ENCODE measurements at places on chromosomes 12 and 14.

DNA sequence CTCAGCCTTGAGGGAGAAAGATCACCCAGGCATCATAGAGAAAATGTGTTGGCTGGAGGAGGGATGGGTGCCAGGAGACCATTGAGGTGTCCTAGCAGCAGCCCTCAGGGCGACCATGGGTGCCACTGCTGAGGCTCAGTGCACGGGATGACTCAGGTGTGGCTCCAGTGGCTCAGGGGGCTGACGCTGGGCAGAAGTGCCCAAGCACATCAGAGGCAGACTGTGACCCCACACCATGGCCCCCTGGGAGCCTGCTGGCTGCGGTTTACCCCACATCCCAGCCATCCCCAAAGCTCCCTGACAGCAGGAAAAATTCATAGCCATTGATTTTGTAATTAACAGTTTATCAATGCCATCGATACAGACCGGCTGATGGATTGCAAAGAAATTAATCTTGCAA lies 120.7 kb downstream of the ESRRB start:
- H3K27ac ChIP-seq, result no peak overlapping the region
- H3K36me3 ChIP-seq, result no peaks in the 10 kb centered on the region
- no peak for DNase-seq
- no peaks in the 10 kb centered on the region for H3K27me3 ChIP-seq
- H3K4me1 ChIP-seq, result no peaks in the 10 kb centered on the region

DNA sequence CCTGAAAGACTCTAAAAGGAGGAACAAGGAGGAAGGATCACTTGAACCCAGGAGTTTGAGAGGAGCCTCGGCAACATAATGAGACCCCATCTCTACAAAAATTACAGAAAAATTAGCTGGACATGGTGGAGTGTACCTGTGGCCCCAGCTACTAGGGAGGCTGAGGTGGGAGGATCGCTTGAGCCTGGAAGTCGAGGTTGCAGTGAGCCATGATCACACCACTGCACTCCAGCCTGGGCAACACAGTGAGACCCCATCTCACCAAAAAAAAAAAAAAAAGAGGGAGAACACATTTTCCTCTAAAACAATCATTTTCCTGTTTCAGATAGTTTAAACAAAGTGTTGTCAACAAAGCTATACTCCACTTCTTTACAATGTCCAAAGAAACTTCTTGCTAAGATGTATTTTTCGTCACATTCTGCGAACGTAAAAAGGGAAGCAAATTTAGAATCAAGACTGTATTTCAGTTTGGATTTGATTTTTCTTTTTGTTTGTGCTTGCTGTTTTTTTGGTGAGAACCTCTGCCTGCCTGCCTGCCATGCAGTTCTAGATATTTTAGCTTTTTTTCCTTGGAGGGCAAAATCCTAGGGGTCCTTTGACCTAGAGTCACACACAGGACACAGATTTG lies 5.1 kb downstream of the HCAR1 start:
- H3K4me1 ChIP-seq, result peaks cover 9% of the 10 kb centered on the region
- H3K36me3 ChIP-seq, result no peaks in the 10 kb centered on the region
- H3K27ac ChIP-seq, result no peak overlapping the region
- no peaks in the 10 kb centered on the region for H3K27me3 ChIP-seq
- DNase-seq, result no peak

- DNase-seq, result no peak
- H3K27me3 ChIP-seq, result no peaks in the 10 kb centered on the region
- no peak overlapping the region for H3K4me3 ChIP-seq
- H3K4me1 ChIP-seq, result no peaks in the 10 kb centered on the region
- H3K36me3 ChIP-seq, result no peaks in the 10 kb centered on the region
Measured at GRCh38 chr12:125001636-125002035, 8.2 kb downstream of the BRI3BP start.

GRCh38 chr12:66119870-66120241 lies 10.7 kb downstream of the LLPH start:
- H3K4me1 ChIP-seq, result no peaks in the 10 kb centered on the region
- peaks cover 4% of the 10 kb centered on the region for H3K36me3 ChIP-seq
- no peak overlapping the region for H3K27ac ChIP-seq
- no peak for DNase-seq
- H3K27me3 ChIP-seq, result no peaks in the 10 kb centered on the region

- H3K4me1 ChIP-seq, result no peaks in the 10 kb centered on the region
- no peaks in the 10 kb centered on the region for H3K36me3 ChIP-seq
- H3K27me3 ChIP-seq, result no peaks in the 10 kb centered on the region
- H3K4me3 ChIP-seq, result no peak overlapping the region
Measured at GRCh38 chr12:28941248-28941647, 207.8 kb upstream of the FAR2 start.

DNA sequence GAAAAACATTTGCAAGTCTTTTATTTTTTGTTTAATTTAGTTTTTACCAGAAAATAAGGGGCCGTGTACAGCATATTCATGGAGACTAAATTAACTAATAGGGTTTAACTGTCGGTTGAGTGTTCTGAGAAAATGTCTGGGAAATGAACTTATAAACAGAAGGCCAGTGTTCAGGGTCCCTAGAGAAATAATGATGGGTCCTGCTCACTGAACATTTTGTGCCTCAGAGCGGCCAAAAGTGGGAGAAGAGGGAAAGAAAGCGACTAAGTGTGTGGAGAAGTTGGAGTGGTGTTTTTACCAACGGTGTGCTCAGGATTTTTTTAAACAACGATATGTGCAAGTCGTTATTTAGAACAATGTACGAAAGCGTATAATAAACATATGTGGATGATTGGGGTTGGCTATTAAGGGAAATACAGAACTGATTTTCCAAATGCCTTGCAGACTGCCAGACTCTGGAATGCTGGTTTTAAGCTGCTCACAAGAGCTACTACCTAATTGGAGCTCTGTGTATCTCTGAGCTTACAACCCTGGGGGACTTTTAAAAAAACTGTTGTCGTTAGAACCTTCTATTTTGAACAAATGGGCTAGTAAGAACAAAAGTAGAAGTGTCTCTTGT lies 166.7 kb downstream of the SLC38A4 start:
- no peaks in the 10 kb centered on the region for H3K36me3 ChIP-seq
- H3K4me1 ChIP-seq, result no peaks in the 10 kb centered on the region
- no peaks in the 10 kb centered on the region for H3K27me3 ChIP-seq
- no peak overlapping the region for H3K27ac ChIP-seq
- no peak overlapping the region for H3K4me3 ChIP-seq

DNA sequence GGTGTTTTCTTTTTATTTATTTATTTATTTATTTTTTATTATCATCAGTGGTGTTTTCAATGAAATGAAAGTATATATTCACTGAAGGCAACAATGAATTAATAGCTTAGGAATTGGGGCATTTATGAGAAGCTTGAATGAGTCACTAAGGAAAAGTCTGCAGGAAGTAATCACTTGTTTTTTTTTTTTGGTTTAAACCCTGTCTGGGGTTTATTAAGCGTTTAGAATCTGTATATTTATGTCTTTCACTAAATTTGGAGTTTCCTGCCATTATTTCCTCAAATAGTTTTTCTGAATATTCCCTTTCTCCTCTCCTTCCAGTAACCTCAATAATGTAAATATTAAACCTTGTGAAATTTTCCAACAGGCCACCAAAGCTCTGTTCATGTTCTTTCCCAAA lies 85.5 kb downstream of the TESC start:
- no peaks in the 10 kb centered on the region for H3K4me1 ChIP-seq
- no peak for DNase-seq
- H3K27me3 ChIP-seq, result no peaks in the 10 kb centered on the region
- H3K36me3 ChIP-seq, result peaks cover 48% of the 10 kb centered on the region

DNA sequence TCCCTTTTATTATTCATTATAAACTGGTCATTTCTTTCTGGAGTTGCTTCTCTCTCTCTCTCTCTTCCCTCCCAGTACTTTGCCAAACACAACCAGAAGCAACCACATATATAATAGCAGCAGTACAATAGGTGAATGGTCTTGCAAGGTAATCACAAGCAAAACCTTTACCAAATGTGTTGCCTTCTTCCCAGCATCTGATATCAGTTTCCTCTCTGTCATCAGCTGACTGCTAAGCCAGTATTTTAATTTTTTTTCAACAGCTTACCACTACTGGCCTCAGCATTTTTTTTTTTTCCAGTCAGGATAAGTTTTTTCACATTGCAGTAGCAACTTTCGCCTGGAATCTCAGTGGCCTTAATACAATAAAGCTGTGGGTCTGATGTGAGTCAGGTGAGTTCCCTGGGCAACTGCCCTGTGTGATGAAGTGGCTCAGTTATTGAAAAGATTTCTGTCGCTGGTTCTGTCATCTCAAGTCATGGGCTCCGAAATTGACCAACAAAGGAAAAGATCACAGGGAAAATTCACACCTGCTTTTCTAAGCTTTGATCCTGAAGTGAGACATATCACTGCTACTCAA lies 282.5 kb upstream of the AMIGO2 start:
- H3K4me1 ChIP-seq, result peaks cover 55% of the 10 kb centered on the region
- H3K27me3 ChIP-seq, result no peaks in the 10 kb centered on the region
- H3K36me3 ChIP-seq, result no peaks in the 10 kb centered on the region
- peak overlapping the region; percentile 80 for H3K27ac ChIP-seq
- peak overlapping the region; percentile 12 for H3K4me3 ChIP-seq

- no peaks in the 10 kb centered on the region for H3K4me1 ChIP-seq
- no peaks in the 10 kb centered on the region for H3K36me3 ChIP-seq
- H3K4me3 ChIP-seq, result no peak overlapping the region
- no peaks in the 10 kb centered on the region for H3K27me3 ChIP-seq
- H3K27ac ChIP-seq, result no peak overlapping the region
- DNase-seq, result no peak
Measured at GRCh38 chr12:117854339-117855012, 114.3 kb downstream of the KSR2 start.

GRCh38 chr12:26520109-26520508 lies 312.9 kb downstream of the ITPR2 start:
- DNase-seq, result no peak
- no peaks in the 10 kb centered on the region for H3K4me1 ChIP-seq
- H3K36me3 ChIP-seq, result no peaks in the 10 kb centered on the region
- H3K27ac ChIP-seq, result no peak overlapping the region
- H3K4me3 ChIP-seq, result no peak overlapping the region

- DNase-seq, result no peak
- peaks cover 23% of the 10 kb centered on the region for H3K4me1 ChIP-seq
- H3K4me3 ChIP-seq, result no peak overlapping the region
- no peaks in the 10 kb centered on the region for H3K36me3 ChIP-seq
Measured at GRCh38 chr14:60756847-60757246, 22.3 kb downstream of the MNAT1 start.

DNA sequence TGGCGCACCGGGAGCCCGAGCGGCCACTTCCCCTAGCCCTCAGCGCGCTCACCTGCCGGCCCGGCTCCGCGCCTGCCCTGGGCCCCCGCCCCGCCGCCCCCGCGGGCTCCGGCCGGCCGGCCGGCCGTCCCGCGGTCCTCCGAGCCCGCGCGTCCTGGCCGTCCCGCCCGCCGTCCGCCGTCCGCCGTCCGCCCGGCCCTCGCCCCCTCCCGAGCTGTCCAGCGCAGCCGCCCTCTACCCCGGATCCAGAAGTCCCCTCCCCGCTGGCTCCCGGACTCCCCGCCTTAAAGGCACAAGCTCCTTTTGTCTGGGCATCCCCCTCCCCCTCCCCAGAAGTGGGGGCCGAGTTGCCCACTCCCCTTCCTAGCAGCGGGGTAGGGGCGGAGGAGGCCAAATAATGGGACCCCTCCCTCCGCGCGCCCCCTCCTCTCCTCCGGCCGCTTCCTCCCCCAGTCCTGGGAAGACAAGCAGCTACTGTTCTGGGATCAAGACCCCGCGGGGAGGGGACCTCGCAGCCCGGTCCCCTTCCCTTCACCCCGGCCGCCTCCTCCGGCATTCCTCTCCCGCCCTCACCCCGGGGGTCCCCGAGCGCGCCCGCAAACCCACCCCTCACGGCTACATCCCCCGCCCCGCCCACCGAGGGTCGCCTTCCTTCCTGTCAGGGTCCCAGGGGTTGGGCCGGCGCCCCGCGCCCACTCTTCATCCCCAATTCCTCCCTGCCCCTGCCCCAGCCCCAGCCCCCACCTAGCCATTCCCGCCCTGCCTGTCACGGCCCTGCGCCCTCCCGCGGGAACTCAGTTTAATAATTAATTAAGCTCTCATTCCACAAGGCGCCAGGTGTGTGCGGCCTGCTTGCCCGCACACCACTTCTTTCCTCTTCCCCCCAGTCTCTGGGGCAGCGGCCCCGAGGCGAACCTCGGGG lies at the start of gene ADCY6:
Gene ADCY6 (minus strand): TSS at position 236 of the 922 bp plus-strand sequence. CDS start 5,655 bp downstream, outside the sequence.
- no peaks in the 10 kb centered on the region for H3K4me1 ChIP-seq
- no peak within 1 kb of the TSS for H3K4me3 ChIP-seq
- H3K36me3 ChIP-seq, result no peaks in the 10 kb centered on the region
- H3K27ac ChIP-seq, result no peak within 1 kb of the TSS
- no peak for DNase-seq
- H3K27me3 ChIP-seq, result peaks cover 15% of the 10 kb centered on the region

DNA sequence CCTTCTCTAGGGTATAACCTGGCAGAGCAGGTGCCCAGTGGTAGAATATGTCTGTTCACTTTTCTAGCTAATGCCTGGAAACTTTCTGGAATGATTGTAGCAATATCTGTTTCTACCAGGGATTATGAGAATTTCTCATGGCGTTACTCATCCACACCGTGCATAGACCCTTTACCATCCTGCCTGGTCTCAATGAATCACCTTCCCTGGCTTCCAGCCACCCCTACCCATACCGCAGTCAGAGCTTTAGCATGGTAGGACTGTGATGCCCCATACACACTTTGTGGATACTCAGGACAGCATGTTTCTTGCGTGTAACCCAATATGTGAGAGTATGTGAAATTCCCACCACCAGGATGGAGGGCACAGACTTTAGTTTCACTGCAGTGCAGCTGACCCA lies 45.4 kb downstream of the TUNAR start:
- no peaks in the 10 kb centered on the region for H3K4me1 ChIP-seq
- no peak overlapping the region for H3K27ac ChIP-seq

GRCh38 chr14:104425171-104425681 lies 154.3 kb upstream of the C14orf180 start:
- H3K27me3 ChIP-seq, result no peaks in the 10 kb centered on the region
- DNase-seq, result no peak
- no peaks in the 10 kb centered on the region for H3K36me3 ChIP-seq
- H3K4me1 ChIP-seq, result no peaks in the 10 kb centered on the region

- H3K4me1 ChIP-seq, result no peaks in the 10 kb centered on the region
- H3K4me3 ChIP-seq, result no peak overlapping the region
- H3K27ac ChIP-seq, result no peak overlapping the region
- no peaks in the 10 kb centered on the region for H3K27me3 ChIP-seq
- no peaks in the 10 kb centered on the region for H3K36me3 ChIP-seq
Measured at GRCh38 chr14:22380571-22381407, 208.2 kb downstream of the DAD1 start.

Data from naive thymus-derived CD4-positive, alpha-beta T cell (primary cell).